ENCODE measurements at places on chromosomes 5 and 9.

- DNase-seq, result no peak
Measured at GRCh38 chr5:32342656-32343055, 29.9 kb upstream of the MTMR12 start.

- no peak for DNase-seq
Measured at GRCh38 chr5:171667341-171668096, 118.1 kb upstream of the SMIM23 start.

GRCh38 chr9:35548571-35548970 lies 56.5 kb upstream of the TESK1 start:
- DNase-seq, result no peak

DNA sequence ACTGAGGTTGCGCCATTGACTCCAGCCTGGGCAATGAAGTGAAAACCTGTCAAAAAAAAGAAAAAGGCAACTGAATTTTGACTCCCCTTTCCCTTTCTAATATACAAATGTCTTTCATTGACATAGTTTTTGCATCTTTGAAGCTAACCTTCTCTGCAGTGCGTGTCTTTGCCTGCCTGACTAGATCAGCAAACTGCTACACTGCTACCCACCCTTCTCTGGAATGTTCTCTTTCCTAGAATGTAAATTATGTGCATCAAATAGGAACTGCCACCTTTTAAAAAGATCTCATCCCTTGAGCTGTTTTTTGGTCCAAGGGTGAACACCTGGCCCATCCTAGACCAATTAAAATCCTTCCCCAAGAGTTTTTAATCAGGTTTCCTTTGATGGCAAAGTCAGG lies 127.6 kb downstream of the SLC28A3 start:
- DNase-seq, result no peak

GRCh38 chr5:115246361-115246991 lies 16.2 kb downstream of the PGGT1B start:
- DNase-seq, result no peak

- DNase-seq, result no peak
Measured at GRCh38 chr5:142602720-142603245, 83.1 kb downstream of the FGF1 start.

DNA sequence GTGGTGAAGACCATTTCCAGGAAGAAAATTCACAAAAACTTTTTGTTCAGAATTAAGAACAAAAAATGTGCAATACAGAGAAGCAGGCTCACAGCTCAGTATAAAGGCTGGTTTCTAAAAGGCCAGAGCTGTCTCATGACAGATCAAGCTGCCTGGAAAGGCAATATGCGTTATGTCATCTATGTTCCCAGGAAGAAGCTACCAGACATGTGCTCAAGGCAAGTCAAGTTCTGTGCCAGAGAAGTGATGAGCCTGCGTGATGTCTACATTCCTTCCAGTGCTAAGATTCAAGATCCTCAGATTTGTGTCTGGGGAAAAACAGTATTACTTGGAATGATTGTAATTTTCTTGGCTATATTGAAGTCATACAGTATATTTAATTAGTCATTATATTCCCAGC lies 104.3 kb downstream of the PDE4D start:
- DNase-seq, result no peak

DNA sequence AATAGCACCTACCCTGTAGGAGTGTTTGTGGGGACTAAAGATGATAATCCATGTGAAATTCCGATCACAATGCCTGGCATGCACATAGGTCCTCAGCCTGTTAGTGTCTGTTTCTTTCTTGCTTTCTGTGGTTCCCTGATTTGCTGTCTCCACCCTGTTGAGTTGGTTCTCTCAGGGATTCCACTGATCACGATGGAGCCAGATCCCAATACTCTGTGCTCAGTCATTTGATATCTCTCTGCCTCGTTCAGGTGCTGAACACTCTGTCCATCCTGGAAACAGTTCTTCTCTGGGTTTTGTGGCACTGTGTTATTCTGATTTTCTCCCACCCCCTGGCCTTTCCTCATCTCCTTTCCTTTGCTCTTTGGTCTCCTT lies 60.8 kb downstream of the ARHGAP26 start:
- no peak for DNase-seq

DNA sequence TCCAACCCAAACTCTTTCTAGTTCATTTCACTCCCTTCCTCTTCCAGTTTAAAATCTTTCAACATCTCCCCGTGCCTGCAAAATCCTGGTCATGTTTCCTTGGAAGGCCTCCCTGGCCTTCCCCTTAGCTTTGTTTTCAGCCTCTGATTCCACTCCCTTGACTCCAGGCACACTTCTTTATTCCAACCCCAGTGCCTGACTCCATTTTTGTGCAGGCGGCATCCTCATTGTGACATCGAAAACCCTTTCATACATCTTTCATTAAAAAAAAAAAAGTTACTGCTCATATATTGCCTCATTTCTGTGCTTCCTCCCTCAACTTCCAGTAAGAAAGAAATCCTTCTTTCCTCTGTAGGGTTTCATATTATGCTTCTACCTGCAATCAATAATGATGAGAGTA lies 7.1 kb upstream of the TNFSF8 start:
- no peak for DNase-seq

DNA sequence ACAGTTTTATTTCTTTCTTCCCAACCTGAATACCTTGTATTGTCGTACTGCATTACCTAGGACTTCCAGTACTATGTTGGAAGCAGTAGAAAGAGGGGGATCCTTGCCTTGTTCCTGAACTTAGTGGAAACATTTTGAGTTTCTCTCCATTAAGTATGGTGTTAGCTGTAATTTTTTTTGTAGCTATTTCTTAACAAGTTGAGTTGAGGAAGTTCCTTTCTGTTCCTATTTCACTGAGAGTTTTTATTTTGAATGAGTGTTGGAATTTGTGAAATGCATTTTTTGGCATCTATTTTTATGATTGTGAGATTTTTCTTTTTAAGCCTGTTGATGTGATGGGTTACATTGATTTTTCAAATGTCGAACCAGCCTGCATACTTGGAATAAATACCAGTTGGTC lies 49.0 kb downstream of the FSD1L start:
- no peak for DNase-seq

DNA sequence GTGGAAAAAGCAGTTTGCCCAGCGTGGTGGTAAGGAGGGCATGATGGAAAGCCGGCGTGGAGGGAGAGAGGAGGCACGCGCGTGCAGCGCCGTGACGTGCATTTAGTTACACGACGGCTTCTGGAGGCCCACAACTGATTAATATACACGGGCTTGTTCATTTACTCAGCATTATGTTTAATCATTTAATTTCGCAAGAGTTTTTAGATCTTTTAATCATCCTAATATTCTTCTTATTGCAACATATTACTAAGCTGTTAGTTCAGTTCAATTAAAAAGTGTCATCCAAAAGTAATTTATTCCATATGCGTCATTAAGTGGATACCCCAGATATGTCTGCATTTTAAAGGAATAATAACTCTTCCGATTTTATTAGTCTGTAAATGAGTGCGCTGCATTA lies 220.5 kb downstream of the HSPA4 start:
- DNase-seq, result no peak

GRCh38 chr5:68266457-68266856 lies 50.9 kb downstream of the PIK3R1 start:
- DNase-seq, result no peak

DNA sequence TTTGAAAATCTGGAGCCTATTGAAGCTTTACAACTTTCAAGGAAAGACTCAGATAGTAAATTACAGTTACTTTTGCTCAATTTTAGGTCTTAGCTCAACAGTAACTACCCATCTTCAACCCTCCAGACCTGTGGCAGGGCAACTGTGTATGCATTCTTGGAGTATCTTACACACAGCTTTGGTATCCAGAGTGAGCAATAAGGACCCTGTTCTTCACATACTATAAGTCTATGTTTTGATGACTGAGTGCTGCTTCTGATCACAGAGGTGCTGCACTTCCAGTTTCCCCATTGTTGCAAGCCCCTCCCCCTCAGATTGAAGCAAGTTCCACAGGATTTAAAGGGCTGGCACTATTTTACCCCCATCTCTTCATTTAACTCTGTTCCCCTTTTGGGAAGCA lies 737.4 kb upstream of the GRAMD2B start:
- DNase-seq, result no peak

DNA sequence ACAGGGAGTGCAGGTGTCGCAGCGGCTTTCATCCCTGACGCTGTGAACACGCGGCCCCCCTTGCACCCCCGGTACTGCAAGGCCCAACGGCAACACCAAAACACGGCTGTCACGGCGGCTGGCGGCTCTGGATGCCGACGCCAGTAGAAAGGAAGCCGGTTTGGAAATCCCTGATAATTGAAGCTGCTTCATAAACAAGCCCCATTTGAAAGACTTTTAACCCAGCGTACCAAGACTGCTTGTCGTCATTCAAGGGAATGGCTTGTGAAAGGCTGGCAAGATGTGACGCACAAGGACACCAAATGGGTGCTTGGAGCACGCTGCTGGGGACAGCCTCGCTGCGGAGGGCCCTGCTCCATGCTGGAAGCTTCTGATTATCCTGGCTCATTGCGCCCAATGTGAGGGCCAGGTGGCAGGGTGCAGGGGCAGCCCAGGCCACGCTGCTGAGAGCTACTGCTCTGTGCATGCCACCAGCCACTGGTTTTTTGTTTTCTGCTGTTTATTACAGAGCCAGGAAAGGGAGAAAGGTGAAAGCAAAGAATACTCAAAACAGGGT lies 63.1 kb downstream of the GTF3C4 start:
- DNase-seq, result no peak

DNA sequence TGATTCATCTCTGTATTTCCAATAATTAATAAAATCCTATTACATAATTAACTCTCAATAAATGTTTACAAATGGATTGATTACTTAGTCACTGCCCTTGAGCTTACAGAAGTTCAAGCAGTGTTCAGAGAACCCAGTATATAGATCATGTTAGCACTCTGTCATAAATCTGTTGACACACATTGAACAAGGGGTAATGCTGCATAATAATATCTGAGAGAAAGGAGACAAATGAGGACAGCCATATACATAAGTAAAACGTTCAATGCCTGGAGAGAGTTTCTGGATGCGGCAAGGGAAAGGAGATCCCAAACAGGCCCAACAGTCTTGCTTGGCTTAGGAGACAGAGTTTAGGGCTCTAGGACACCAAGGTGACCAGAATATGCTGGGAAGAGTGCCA lies 270.2 kb downstream of the FBXL17 start:
- no peak for DNase-seq

GRCh38 chr5:115433918-115434317 lies 110.7 kb downstream of the FEM1C start:
- DNase-seq, result no peak

GRCh38 chr9:108672475-108673190 lies 183.2 kb downstream of the ACTL7B start:
- no peak for DNase-seq

- no peak for DNase-seq
Measured at GRCh38 chr9:133050142-133050541, 11.6 kb upstream of the CEL start.

DNA sequence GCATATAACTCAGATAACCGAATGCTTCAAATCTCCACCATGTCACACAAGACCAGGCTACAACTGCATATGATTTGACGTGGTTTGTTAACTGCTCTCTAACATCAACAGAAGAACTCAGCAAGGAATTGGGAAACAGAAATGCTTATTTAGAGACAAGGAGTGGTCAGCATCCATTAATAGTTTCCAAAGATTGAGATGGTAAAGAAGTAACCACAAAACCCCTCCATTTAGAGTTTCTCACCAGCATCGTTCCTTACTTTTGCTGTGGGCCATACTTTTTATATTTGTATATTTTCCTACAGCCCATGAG lies 25.2 kb downstream of the DPYSL3 start:
- DNase-seq, result no peak

- no peak for DNase-seq
Measured at GRCh38 chr9:90046317-90046861, 441.6 kb downstream of the GADD45G start.

- no peak for DNase-seq
Measured at GRCh38 chr5:9815051-9815450, 184.9 kb upstream of the TAS2R1 start.

- no peak for DNase-seq
Measured at GRCh38 chr5:164610374-164610773, 1105.0 kb downstream of the MAT2B start.

DNA sequence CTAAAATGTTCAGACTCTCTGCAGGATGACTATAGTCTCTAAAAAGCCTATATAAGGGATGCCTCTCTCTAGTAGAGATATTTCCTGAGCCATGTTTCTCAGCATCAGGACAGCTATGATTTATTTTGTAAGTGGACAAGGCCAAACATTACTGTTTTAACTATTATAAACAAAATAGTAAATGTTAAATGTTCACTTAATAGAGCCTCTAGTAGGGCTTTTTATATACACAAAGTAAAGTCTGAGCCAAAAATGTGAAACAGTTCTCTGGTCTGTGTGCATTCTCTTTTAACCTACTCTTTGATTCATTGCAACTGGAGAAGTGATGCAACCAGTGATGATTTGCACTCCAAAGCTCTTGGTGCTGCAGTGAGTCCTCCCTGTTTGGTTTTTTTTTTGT lies 220.5 kb downstream of the GDNF start:
- DNase-seq, result no peak

- no peak for DNase-seq
Measured at GRCh38 chr5:68129364-68129763, 86.2 kb upstream of the PIK3R1 start.

- no peak for DNase-seq
Measured at GRCh38 chr5:116528519-116529234, 45.9 kb downstream of the SEMA6A start.
